ENCODE measurements at places on chromosomes 1 and 21.

DNA sequence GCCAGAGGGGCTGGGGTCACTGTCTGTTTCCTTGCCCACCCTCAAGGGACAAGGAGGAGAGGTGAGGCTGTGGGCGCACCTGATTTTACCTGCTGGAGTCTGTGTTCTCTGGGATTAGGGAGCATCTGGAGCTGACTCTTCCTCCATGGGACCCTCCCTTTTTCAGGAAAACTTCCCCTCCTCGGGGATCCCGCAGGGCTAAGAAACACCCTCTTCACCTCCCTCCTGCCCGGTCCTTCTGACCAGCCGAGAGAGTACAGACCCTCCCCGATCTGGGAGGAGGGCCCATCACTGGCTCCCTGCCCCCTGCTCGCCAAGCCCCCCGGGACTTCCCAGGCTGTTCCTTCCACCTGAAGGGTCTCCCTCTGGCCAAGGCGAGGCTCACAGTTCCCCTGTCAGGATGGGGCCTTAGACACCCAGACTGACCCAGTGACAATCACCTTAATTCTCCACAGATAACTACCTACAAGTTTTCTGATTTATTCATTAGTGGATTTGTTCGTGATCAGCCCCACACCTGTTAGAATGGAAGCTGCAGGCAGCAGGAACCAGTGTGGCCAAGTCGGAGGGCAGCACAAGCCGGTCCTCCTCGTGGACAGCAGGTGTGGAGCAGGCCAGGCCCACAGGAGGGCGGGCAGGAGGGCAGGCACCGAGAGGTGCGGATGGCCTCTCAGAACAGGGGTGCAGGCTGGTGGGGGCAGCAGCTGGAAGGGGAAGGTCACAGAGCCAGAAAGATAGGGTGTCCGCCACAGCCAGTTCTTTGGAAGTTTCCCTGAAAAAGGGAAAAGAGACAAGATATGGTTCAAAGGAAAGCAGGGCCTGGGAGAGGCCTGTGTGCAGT, 15.9 kb upstream of the SAMD11 start:
- no peak for DNase-seq

GRCh38 chr21:37686991-37687810, 229.1 kb downstream of the KCNJ6 start:
- DNase-seq, result no peak

DNA sequence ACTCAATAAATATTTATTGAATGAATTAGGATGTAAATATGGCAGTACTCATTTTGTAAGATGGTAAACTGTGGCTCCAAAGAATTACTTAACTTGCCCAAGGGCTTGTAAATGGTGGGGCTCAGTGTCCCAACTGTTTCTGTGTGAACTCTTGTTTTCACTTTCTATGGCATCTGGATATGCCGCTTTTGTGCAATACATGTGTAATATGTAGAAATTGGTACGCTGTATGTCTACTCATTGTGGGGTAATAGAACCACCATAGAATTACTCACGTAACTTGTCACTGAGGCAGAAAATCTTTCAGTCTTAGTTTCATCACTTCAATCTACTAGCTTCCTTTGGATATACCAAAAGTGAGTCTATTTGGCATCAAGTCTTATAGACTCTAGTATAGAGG, 977 bp downstream of the PRPF3 start:
- peak; percentile 64 for DNase-seq

GRCh38 chr1:34361781-34362357, 185.2 kb downstream of the C1orf94 start:
- no peak for DNase-seq

DNA sequence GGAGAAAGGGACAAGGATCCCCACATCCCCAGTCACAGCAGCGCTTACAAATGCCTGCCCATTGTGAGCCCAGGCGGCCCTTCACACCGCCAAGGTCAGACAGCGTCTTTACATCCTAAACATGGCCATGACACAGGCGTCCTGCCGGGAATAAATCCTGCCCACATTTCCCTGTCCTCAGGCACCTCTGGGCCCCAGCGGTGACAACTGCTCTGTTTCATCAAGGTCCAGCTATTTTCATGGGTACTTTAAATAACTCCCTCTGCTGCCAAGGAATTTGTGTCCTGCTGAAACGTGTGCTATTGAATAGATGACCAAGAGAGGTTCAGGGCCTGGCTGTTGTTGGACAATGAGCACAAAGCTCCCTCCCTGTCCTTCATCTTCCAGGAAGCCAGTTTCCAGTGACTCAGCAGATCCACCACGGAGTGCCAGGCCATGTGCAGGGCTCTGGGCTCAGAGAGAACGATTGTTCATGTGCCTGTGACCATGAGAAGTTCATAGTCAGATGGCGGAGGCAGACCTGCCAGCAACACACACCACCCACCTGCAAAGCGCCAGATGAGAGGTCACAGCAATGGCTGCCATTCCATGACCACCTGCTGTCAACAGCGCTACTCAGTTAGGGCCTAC, 195.8 kb downstream of the MATN1 start:
- no peak for DNase-seq

- no peak for DNase-seq
These were observed 26.8 kb upstream of the COL6A2 start for GRCh38 chr21:46071082-46071481.

GRCh38 chr1:232893481-232894313, 56.7 kb upstream of the NTPCR start:
- DNase-seq, result no peak

- no peak for DNase-seq
These were observed 28.1 kb downstream of the SFPQ start for GRCh38 chr1:35164893-35165292.

- DNase-seq, result no peak
These were observed 20.4 kb upstream of the SMAP2 start for GRCh38 chr1:40353082-40353481.

- no peak for DNase-seq
These were observed 541.3 kb downstream of the PTBP2 start for GRCh38 chr1:97262842-97263241.

- no peak for DNase-seq
These were observed 6.1 kb downstream of the ZNF692 start for GRCh38 chr1:248852481-248853405.

DNA sequence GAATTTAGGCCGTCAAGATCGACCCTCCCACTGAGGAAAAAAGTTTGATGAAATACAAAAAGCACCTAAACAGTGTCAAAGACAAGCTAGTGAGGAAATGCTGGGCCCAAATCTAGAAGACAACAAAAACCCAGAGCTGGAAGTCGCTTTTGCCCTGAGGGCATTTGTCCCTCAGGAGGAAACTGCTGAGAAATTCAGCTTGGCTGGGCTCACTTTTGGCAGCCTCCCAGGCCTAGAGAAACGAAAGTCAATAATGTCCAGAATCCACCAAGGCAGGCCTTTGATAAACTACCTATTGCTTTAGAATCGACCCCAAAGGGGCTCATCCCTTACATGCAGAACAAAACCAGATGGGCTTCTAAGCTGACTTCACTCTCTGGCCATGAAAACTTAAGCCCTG, 38.9 kb downstream of the SYT2 start:
- no peak for DNase-seq

- DNase-seq, result no peak
These were observed 1.1 kb downstream of the PLXNA2 start for GRCh38 chr1:208242941-208243526.

- no peak for DNase-seq
These were observed 74.1 kb upstream of the CD34 start for GRCh38 chr1:207984831-207985572.

- no peak for DNase-seq
These were observed 49.5 kb upstream of the ACOT11 start for GRCh38 chr1:54498383-54499096.

DNA sequence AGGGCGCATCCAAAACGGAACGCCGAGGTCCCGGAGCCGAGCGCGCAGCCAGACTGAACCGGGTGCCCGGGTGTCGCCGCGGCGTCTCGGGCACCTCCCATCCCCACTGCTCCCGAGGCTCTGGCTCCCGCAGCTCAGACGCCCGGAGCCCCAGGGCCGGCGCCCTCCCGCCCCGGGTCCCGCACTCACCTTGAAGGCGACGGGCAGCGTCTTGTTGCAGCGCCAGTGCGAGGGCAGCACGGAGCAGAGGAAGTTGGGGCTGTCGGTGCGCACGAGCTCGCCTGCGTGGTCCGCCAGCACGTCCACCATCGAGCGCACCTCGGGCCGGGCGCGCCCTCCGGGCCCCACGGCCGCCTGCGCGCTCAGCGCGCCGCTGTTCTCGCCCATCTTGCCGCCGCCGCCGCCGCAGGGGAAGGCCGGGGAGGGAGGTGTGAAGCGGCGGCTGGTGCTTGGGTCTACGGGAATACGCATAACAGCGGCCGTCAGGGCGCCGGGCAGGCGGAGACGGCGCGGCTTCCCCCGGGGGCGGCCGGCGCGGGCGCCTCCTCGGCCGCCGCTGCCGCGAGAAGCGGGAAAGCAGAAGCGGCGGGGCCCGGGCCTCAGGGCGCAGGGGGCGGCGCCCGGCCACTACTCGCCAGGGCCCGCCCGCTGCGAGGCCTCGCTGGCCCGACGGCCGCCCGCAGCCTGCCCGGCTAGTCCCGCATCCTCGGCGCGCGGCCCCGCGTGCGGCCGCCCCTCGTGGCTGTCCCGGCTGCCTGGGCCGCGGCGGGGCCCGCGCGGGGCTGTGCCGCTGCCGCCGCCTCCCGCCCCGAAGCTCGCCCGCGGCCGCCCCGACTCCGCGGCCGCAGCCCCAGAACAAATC, 447 bp downstream of the RUNX3 start:
- DNase-seq, result peak; percentile 76

DNA sequence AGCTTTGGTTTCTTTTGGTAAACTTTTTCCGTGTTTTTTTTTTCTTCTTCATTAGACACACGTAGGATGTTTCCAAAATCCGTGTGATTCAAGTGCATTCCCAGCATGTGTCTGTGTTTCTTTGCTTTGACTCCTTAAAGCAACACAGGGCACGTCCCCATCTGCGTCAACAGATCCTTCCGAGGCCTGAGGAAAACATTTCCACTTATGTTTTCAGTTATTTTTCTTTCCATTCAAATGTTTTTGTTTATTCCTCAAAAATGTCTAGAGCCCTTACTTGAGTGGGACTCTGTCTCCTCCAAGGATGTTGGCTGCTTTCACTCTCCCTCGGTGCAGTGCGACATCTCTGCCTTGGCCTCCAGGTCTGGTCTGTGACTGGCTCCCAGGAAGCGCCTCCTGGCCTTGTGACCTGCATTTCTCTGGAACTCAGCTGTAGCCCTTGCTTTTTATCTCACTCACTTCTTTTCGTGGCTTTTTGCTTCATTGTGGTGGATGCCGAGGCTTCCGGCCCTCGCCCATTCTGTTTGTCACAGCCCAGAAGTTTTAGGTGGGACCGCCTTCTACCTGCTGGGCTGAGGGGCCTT, 31.3 kb upstream of the SLC19A1 start:
- DNase-seq, result no peak

DNA sequence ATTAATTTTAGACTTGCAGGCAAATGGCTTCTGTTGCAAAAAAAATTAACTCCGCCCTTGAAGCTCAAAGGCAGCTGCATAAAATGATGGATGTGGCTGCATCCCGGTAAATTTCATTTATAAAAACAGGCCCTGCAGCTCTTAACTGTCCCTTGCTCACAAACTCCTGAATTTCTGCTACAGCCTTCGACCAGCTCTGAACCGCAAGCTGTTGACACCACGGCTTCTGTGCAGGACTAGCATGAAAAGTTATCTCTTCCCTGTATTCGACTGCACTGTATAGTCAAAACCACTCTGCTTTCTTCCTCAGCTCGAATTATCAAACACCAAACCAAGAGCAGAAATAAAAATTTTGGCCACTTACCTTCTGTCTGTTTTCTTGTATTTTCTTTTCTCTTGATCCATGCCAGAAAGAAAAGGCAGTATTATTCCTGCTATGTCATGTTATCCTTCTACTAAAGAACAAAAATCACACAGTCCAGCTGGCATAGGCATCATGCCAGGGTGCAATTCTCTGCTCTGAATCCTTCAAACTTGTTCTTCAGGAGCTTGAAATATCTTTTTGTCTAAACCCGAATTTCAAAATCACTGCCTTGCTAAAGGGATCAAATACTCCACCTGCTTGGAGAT, 195.5 kb upstream of the NCAM2 start:
- DNase-seq, result no peak

DNA sequence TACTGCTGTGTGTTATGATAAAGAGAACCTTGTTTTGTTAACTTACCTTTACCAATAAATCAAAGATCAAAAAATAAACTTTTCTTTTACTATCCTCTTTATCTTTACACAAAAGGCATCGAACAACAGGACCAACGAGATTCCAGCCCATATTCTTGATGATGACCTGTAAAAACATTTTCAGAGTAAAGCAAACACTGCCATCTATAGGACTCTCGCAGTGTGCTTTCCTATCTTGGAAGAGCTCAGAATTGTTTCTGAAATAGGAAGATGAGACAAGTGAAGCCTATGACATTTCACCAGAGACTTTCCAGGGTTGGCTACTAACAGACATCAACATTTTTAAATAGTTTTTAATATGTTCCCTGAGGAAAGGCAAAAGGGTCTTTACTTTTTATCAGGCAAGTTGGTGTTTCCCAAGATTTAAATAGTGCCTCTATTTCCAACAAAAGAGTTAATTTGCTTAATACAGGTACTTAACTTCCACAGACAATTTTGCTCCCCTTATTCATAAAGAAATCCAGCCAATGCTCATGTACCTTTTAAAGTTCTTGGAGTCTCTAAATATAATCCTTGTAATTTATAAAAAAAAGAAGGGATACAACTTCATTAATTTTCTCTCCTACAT, 7.3 kb downstream of the GLMN start:
- DNase-seq, result no peak

DNA sequence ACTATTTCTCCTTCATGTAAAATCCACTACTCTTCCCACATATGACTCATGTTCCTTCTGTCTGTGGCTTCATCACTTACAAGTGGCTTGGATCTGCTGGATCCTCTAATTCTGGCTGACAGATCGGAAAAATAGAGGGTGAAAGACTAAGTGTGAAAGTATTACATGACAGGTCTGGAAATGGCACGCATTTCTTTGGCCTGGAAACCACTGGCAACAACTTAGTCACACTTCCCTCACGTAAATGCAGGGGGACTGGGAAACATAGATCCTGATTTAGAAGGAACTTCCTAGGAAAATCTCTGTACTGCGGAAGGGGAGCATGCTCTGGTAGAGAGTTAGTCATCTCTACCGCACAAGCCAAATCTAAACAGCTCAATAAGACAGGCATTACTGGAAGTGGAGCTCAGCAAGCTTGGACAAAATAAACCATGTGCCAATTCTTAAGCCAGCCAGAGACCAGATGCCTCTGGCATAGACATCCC, 305.4 kb upstream of the PTBP2 start:
- DNase-seq, result no peak

DNA sequence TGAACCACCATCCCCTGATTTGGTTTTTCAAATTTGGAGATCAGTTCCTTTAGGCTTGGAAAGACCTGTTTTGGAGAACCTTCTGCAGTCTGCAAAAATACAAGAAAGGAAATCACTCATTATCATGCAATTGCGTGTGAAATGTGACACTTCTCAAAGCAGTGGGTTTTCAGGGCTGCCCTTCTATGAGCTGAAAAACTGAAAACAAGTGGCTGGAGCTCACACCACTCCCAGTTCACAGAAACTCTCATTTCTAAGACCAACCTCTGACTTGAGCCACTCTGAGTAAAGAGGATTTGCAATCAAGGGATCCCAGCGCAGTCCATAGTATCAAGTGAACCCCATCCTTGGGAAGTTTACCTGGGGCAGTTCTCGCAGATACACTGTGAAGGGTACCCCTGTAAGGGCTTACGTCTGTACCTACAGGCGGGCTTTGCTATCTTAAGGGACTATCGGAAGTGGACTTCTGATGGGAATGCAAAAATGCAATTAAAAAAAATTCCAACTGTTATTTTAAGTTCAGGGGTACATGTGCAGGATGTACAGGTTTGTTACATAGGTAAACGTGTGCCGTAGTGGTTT, 12.8 kb downstream of the SH2D1B start:
- no peak for DNase-seq
